ENCODE measurements at places on chromosomes 5 and 9. TPM values are rescaled to one million over a fixed set of nuclear protein-coding genes. Genes with fewer than 3 reads are reported as not detected.

- peaks cover 4% of the 10 kb centered on the region for H3K36me3 ChIP-seq
- H3K4me3 ChIP-seq: no peak overlapping the region
- no peaks in the 10 kb centered on the region for H3K4me1 ChIP-seq
- H3K27ac ChIP-seq: no peak overlapping the region
These were observed 189.3 kb upstream of the EFNA5 start for GRCh38 chr5:107860044-107860443.

DNA sequence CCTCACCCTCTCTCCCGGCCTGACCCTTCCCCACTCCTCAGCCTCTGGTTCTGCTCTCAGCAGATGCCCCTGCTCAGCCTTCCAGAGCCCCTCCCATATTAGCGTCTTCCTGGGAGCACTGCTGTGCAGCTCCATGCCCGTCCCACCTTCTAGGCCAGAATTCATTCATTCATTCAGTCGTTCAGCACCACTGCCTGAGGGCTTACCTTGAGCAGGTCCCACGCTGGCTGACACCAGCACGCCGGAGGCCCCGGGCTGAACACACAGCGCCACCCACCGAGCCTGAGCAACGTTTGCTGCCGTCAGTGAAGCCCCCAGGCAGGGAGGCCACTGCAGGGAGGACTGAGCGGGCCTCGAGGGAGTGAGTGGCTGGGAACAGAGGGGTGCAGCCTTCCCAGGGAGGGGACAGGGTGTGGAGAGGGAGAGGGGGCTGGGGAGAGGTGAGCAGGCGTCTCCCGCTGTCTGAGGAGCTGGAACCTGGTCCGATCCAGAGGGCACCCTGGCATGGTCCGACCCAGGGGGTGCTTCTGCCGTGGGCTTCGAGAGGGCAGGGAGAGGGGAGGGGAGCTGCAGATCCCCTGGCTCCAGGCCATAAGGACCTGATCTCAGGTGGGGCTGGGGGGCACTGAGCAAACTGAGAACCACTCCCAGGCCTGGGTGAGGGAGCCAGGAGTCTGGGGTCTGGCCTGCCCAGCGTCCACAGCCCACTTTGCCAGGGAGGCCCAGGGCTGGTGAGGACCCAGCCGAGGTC, 98.8 kb upstream of the RAPGEF1 start:
- H3K4me3 ChIP-seq: no peak overlapping the region
- H3K36me3 ChIP-seq: no peaks in the 10 kb centered on the region
- no peak overlapping the region for H3K27ac ChIP-seq
- H3K4me1 ChIP-seq: peaks cover 25% of the 10 kb centered on the region

DNA sequence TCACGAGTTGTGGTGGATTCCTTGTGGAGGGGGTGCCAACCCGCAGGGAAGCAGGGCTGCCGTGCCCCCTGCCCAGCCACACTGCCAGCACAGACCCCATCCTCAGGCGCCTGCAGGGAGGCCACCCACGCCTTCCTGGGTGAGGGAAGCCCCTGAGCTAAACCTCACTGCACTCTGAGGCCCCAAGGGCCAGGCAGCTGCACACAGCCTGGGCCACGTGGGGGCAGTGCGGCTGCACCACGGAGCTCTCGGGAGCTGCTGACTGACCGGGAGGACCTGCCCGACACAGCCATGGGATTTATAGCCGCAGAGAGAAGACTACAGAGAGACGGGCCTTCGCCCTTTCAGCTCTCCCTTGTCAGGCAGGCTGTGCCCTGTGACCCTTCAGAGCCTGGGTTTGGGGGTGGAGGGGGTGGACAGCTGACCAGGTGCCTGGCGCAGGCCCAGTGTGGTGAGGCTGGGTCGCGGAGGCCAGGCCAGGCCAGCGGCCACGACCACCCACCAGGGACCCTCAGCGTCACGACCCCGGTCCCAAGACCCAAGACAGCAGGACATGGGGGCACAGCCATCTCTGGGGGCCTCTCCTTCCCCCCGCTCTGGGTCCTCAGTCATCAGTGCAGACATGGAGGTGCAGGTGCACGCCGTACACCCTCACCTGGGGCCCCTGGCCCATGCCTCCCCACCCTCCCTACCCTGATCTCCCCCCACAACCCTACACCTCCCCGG, 4.3 kb upstream of the AHRR start:
- no peak overlapping the region for H3K4me3 ChIP-seq
- peaks cover 27% of the 10 kb centered on the region for H3K36me3 ChIP-seq
- no peak overlapping the region for H3K27ac ChIP-seq
- H3K4me1 ChIP-seq: peaks cover 12% of the 10 kb centered on the region

DNA sequence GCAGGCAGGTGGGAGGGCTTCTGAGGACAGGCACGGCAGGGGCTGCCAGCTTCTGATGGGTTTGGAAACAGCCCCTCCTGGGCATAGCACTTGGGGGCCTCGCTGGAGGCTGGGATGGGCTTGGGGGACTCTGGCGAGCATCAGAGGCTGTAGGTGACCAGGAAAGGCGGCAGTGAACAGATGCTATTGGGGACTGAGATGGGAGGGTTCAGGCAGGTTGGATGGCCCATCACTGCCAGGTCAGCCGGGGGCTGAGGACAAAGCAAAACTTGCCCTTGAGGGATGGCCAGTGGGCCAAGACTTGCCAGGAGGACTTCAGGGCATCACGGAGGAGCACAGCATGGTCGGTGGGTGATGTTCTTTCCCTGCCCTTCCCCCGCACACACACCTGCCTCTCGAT, 6.7 kb downstream of the AIF1L start:
- H3K27me3 ChIP-seq: no peaks in the 10 kb centered on the region
- no peaks in the 10 kb centered on the region for H3K36me3 ChIP-seq
- H3K4me1 ChIP-seq: no peaks in the 10 kb centered on the region
- DNase-seq: no peak
- H3K4me3 ChIP-seq: no peak overlapping the region

GRCh38 chr5:16064135-16064893, 115.3 kb downstream of the MARCHF11 start:
- no peak overlapping the region for H3K27ac ChIP-seq
- H3K4me3 ChIP-seq: no peak overlapping the region
- no peaks in the 10 kb centered on the region for H3K27me3 ChIP-seq
- H3K4me1 ChIP-seq: no peaks in the 10 kb centered on the region

- DNase-seq: no peak
- H3K27me3 ChIP-seq: no peaks in the 10 kb centered on the region
- no peak overlapping the region for H3K4me3 ChIP-seq
- no peak overlapping the region for H3K27ac ChIP-seq
These were observed 232.8 kb downstream of the DOCK8 start for GRCh38 chr9:447230-448025.

- peaks cover under 1% of the 10 kb centered on the region for H3K27me3 ChIP-seq
- H3K36me3 ChIP-seq: no peaks in the 10 kb centered on the region
- no peak overlapping the region for H3K4me3 ChIP-seq
- no peaks in the 10 kb centered on the region for H3K4me1 ChIP-seq
- no peak overlapping the region for H3K27ac ChIP-seq
These were observed 44.2 kb upstream of the COL15A1 start for GRCh38 chr9:98899408-98900056.

DNA sequence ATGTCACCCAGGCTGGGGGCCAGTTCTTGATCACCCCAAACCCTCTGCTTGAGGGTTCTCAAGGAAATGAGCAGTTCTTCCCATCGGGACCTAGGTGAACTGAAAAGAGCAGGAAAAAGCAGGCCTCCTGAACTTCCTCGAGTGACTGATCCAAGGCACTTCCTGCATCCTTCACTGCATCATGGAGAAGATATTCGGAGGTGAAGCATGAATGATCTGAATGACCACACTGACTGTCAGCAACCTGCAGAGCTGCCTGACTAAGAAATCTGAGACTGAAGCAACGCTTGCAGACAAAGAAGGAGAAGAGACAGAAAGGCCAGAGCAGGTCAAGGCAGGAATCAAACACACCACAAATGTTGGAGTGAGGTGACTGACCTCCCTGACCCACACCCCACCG, 420.2 kb downstream of the AGTPBP1 start:
- no peaks in the 10 kb centered on the region for H3K36me3 ChIP-seq
- H3K4me3 ChIP-seq: no peak overlapping the region
- H3K4me1 ChIP-seq: no peaks in the 10 kb centered on the region
- H3K27me3 ChIP-seq: no peaks in the 10 kb centered on the region

GRCh38 chr5:177226860-177227259, 76.7 kb downstream of the RAB24 start:
- H3K27ac ChIP-seq: no peak overlapping the region
- H3K4me1 ChIP-seq: peaks cover 2% of the 10 kb centered on the region
- no peak for DNase-seq
- H3K27me3 ChIP-seq: no peaks in the 10 kb centered on the region
- no peak overlapping the region for H3K4me3 ChIP-seq
- peaks cover 15% of the 10 kb centered on the region for H3K36me3 ChIP-seq

GRCh38 chr5:174427304-174427703, 297.1 kb upstream of the MSX2 start:
- H3K4me3 ChIP-seq: no peak overlapping the region
- no peaks in the 10 kb centered on the region for H3K27me3 ChIP-seq
- no peak for DNase-seq
- H3K4me1 ChIP-seq: no peaks in the 10 kb centered on the region

DNA sequence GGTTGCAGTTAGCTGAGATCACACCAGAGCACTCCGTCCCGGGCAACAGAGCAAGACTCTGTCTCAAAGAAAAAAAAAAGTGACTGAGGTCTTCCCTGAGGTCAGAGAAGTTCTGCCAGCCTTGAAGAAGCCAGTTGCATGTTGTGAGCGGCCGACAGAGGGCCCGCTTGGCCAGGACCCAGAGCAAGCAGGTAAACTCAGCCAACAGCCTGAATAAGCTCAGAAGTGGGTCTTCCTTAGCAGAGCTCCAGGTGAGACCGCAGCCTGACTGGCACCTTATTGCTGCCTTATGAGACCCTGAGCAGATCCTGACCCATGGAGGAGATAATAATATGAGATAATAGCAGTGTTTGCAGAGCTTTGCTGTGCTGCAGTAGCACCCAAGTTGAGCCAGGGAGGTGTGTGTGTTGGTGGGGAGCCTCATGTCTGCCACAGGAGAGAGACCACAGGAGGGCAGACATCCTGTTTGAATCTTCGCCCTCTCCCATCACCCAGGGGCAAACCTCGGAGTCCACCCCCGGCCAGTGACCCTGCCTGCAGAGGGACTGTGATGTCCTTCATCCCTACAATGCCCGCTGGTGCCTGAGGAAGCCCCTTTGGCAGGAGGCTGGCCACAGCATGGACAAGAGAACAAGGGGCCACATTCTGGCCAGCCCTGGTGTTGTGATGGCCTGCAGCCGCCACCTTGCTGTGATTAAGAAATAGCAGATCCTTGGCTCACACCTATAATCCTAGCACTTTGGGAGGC, 10.8 kb upstream of the BARX1 start:
- no peak for DNase-seq
- H3K36me3 ChIP-seq: no peaks in the 10 kb centered on the region
- H3K4me1 ChIP-seq: no peaks in the 10 kb centered on the region
- no peak overlapping the region for H3K27ac ChIP-seq
- H3K4me3 ChIP-seq: no peak overlapping the region

The AK1 gene
- 66.2 TPM for polyA plus RNA-seq

The FAM151B gene
- polyA plus RNA-seq: 0.75 TPM

The CCDC183 gene
- polyA plus RNA-seq: 5.0 TPM

The CER1 gene
- polyA plus RNA-seq: 0.07 TPM

The CATSPER3 gene
- polyA plus RNA-seq: 1.3 TPM

The CAMK4 gene
- polyA plus RNA-seq: 30.7 TPM

The CDX1 gene
- polyA plus RNA-seq: 1.3 TPM

The C5 gene
- 2.4 TPM for polyA plus RNA-seq

The PCDHB11 gene
- 0.37 TPM for polyA plus RNA-seq

All from thymus (tissue), 14 donors.